Endothelial cell (in vitro differentiated cells): ENCODE measurements at places on chromosomes 2 and 18.

GRCh38 chr2:156164091-156164720 lies 168.3 kb downstream of the NR4A2 start:
- DNase-seq = no peak

- no peak for DNase-seq
These were observed 54.1 kb downstream of the CFAP210 start for GRCh38 chr2:169640104-169640503.

GRCh38 chr2:77021161-77021560 lies 501.0 kb downstream of the LRRTM4 start:
- no peak for DNase-seq

DNA sequence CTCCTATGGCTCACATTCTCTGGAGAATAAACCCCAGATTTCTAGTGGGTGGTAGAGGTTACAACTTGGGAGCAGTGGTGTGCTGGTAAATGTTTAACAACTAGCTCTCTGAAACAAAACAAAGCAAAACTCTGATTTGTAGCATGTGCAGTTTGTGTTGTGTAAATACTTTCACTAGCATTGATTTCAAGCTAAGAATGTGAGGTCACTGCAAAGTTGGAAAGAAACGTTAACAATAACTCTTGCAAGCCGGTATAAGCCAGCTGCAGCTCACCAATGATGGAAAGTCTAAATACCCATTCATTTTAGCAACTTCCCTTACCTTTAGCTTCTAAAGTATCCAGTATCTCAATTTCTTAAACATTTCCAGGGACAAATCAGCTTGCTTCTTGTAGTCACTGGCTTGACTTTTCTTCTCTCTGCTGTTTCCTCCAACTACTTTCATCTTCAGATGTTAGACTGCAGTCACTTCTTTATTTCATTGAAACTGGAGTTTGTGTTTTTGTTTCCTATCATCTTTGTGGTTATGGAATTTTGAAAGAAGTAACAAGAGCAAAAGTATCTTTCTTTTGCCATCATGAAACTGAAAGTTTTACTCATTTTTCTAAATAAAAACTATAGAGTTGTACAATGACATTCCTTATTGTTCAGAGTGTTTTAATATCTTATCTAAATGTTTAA lies 140.2 kb downstream of the PLCL1 start:
- DNase-seq = no peak

- DNase-seq = no peak
These were observed 235.6 kb downstream of the CPS1 start for GRCh38 chr2:210792000-210792399.

- peak; percentile 89 for DNase-seq
These were observed 29.8 kb upstream of the TAF1B start for GRCh38 chr2:9813312-9814128.
